ENCODE measurements at places on chromosomes 11 and 22.

DNA sequence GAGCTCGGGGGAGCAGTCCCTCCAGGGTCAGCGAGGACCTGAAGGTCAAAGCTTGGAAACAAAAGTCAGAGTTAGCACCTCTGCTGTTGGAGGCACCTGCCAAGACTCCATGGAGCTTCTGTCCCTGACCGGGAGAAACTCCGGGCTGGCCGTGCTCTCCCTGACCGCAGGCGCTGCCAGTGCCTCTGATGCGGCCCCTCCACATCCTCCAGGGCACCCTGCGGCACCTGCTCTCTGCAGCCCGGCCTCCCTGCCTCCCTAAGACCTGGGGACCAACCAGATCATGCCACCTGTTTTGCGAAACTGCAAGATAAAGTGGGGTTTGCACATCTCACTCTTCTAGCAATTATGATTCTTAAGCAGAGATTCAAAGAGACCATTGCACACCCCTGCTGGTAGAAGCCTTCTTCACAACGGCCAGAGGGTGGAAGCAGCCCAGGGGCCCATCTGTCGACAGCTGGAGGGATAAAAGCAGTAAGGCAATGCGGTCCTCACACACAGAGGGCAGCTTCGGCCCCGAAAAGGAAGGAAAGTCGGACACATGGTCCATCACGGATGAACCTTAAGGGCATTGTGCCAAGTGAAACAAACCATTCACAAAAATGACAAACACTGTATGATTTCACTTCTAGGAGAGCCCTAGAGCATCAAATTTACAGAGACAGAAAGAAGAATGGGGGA lies 477.1 kb downstream of the BRD1 start:
- DNase-seq: no peak

- DNase-seq: peak; percentile 30
Measured at GRCh38 chr11:45097721-45098493, 48.5 kb upstream of the PRDM11 start.

DNA sequence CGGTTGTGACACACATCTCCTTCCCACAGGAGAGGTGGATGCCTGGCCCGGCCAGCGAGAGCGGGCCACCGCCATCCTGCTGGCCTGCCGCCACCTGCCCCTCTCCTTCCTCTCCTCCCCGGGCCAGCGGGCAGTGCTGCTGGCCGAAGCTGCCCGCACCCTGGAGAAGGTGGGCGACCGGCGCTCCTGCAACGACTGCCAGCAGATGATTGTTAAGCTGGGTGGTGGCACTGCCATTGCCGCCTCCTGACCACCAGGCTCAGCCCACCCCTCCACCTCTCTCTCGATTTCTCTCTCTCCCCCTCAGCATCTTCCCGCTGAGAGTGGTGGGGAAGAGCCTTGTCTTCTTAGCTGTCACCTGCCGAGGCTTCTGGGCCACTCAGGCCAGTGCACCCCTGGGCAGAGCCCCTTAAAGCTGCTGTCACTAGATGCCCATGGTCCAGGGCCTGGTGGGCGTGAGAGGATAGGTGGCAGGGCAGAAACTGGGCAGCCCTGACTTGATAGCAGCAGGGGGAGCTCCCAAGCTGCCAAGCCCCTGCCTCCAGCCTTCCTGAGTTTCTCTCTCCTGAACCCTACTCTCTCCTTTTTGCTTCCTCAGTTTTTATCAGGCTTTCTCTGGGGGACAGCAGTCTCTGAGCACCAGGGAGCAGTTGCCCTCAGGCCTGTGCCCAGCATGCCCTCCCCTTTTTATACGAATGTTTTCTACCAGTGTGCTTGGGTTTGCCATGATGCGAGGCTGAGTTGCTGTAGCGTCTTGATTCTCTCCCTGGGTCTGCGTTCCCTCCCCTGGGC lies 9.3 kb downstream of the SHISA8 start:
- no peak for DNase-seq

DNA sequence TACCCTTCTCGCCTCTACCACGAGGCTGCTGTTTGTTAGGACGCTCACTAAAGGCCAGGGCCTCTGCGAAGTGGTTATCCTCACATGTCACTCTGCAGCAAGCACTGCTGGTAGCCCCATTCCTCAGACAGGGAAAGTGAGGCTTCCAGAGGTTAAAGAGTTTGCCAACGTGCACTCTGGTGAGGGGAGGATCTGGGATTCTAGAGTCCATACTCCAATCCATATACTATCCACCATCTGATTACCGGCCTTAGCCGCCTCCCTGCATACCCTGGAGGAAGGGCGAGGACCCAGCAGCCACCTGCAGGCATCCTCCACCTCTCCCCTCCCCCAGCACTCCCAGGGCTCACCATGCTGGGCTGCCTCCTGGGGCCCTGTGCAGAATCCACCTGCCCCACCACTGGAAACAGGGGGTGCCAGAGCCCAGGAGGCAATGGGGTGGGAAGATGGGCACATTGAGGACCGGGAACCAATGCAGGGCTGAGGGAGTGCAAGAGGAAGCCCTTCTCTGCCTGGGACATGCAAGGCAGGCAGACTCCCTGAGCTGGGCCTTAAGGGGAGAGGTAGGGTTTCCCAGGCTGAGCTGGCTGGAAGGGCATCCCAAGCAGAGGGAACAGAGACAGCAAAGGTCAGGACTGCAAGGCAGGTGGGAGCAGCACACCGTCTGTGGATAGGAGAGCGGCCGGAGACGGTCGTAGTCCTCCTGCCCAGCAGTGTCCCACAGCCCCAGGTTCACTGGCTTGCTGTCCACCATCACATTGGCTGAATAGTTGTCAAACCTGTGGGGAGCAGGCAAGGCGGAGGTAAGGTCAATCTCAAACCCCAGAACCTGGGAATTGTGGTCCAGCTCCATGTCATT lies 11.7 kb downstream of the RAC2 start:
- DNase-seq: no peak

DNA sequence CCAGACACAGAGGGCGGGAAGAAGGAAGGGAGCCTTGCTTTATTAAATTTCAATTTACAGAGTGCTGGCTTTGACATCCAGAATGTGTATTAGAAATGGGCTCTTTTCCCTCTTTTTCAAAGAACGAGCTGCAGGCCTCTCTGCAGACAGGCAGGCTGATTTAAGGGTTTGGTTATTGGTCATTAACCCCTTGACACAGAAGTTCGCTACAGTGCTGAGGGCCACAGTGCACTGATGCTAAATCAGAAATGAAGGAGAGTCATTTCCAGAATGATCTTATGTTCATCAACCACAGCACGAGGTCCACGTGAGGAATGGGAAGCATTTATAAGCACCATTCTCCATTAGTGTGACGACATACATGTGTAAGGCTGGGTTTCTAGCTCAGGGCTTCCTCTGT lies 51.8 kb downstream of the CSNK2A3 start:
- no peak for DNase-seq

GRCh38 chr22:19795617-19796008 lies 35.0 kb downstream of the TBX1 start:
- no peak for DNase-seq

DNA sequence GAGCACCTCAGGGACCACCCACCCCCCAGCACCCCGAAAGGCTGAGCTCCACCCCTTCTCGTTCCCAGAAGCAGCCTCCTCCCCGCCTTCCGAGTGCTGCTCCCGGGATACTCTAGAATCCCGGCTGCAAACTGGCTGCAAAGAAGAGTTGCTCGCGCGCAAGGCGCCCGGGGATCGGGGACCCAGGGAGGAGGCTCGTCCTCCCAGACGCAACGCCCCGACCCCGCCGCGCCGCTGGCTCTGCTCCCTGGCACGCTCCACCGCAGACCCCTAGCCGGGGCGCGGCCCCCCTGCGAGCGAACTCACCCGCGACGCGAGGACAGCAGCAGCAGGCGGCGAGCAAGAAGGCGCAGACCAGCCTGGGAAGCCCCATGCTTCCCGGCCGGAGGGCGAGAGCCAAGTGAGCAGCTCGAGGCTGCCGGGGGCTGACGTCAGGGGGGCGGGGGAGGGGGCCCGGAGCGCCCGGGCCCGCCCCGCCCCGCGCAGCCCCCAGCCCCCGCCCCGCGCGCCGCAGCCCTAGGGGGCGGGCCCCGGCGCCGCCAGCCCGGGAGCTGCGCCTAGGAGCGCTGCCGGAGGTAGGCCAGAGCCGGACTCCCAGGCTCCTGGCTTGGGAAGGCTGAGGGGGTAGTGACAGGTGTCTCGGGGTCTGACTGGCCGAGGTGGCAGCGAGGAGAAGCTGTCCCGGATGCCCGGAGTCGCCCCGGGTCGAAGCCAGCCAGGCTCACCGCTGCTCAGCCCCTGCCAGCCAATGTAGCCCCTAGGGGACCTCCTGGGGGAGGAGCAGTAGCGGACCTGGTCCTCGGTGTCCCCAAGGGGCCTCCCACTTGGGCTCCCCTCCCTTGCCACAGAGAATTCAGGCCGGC lies at the start of gene MCAM:
MCAM (minus strand) TSS at position 402 of the 863 bp plus-strand sequence; CDS start at position 373, 29 bp downstream.
- DNase-seq: no peak

GRCh38 chr11:125328225-125328580 lies 163.7 kb downstream of the PKNOX2 start:
- DNase-seq: no peak

DNA sequence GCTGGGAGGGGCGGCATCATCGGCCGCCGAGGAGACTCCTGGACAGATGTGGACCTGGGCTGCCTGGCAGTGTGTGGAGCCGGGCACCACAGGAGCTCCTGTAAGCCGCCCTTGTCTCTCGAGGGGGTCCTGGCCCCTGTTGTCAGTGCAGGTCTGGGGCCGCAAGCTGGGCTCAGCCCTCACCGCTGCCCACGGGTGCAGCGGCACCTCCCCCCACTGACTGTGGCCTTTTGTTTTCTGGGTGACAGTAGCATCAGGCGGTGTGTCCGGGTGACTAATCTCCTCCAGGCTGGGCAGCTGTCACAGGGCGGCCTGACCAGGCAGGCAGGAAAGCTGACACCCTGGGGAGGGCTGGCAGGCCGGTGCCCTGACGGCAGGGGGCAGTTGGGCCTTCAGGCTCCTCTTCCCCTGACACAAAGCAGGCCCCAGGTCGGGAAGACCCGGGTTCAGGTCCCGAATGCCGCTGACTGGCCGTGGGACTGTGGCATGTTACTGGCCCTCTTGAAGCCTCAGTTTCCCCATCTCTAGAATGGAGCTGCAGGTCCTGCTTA lies 16.3 kb downstream of the DGKZ start:
- DNase-seq: no peak

GRCh38 chr11:67996622-67997474 lies 7.0 kb downstream of the UNC93B1 start:
- peak; percentile 25 for DNase-seq

GRCh38 chr11:69054397-69055211 lies 5.9 kb downstream of the TPCN2 start:
- no peak for DNase-seq

- DNase-seq: no peak
Measured at GRCh38 chr11:75714211-75714610, 3.4 kb upstream of the MOGAT2 start.

DNA sequence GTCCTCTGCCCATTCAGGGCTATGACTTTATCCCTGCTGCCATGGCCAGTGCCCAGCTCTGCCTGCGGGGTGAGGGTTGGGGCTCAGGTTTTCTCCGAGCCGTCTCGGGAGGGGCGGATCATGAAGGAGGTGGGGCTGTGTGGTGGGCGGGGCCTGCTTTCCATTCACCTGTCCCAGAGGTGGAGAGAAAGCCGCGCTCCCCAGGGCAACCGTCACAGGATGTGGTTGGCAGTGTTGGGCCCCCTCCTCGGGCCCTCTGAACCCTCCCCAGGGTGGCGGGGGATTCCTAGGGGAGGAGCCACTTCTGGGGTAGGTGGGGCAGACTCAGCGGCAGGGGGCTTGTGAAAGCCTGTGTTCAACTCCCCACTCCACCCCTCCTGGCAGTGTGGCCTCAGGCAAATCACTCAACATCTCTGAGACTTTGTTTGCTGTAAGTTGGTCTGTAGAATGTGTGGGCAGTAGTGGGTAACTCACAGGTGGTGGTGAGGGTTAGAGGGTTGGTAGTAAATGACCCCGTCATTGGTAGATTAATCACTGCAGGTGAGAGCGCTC lies 50.3 kb downstream of the CD6 start:
- DNase-seq: peak; percentile 86

- no peak for DNase-seq
Measured at GRCh38 chr22:44758344-44758973, 6.1 kb downstream of the ARHGAP8 start.

DNA sequence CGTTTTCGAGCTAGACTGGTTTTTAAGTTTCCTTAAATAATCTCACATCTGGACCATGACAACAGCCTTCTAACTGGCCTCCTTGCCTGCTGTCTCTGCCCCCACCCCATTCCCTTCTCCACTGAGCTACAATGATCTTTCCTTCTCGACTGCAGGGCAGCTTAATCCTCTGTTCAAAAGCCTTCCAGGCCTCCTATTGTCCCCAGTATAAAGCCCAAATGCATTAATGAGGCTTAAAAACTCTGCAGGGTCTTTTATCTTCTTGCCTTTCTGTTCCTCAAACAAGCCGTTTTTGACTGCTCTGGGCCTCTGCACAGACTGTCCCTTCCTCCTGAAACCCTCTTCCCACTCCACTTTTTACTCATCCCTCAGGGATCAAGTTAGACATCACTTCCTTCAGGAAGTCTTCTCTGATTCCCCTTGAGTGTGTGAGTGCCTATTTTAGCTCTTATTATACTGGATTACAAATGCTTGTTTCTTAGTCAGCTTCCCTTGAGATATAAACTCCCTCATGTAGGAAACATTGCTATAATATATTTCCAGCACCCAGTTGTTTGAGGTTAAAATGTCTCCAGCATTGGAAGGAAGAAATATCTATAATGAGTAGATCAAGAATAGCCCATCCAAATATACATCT lies 23.6 kb upstream of the PAMR1 start:
- no peak for DNase-seq

GRCh38 chr11:111465400-111465799 lies 46.8 kb downstream of the BTG4 start:
- DNase-seq: no peak

- peak; percentile 13 for DNase-seq
Measured at GRCh38 chr11:129639300-129639699, 176.3 kb upstream of the TMEM45B start.

DNA sequence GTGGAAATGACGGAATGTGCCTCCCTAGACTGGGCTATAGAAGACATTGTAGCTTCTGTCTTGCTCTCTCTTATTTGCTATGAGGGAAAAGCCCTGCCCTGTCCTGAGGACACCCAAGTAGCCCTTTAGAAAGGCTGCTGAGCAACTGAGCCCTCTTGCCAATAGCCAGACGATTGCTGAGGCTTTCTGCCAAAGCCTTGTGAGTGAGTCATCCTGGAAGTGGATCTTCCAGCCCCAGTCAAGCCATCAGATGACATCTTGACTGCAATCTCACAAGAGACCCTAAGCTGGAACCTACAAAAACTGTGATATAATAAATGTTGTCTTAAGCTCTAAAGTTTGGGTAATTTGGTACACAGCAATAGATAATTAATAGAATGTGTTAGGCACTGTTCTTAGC lies 3.9 kb upstream of the TRAF6 start:
- DNase-seq: no peak

DNA sequence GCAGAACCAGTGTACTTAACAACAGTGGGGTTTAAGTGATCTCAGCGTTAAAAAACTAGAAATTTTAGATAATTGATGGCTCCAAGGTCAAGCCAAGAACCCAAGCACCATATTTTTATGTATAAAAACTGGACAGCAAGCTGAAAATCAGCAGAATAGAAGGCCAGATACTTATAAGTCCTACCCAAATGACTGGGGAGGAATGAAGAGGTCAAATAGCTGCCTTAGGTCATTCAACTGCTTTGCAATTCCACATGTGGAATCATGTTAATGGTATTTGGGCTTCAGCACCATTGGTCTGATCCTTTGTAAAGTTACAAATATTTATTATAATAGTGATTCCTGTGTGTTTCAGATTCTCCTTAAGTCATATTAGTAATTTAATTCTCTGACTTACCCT lies 108.4 kb downstream of the FAT3 start:
- DNase-seq: no peak

- peak; percentile 29 for DNase-seq
Measured at GRCh38 chr11:124402326-124402922, 3.6 kb upstream of the OR8B3 start.
